Gastroesophageal sphincter (tissue), 4 donors: ENCODE measurements at places on chromosomes 1 and 21. TPM values are rescaled to one million over a fixed set of nuclear protein-coding genes. Genes with fewer than 3 reads are reported as not detected.

DNA sequence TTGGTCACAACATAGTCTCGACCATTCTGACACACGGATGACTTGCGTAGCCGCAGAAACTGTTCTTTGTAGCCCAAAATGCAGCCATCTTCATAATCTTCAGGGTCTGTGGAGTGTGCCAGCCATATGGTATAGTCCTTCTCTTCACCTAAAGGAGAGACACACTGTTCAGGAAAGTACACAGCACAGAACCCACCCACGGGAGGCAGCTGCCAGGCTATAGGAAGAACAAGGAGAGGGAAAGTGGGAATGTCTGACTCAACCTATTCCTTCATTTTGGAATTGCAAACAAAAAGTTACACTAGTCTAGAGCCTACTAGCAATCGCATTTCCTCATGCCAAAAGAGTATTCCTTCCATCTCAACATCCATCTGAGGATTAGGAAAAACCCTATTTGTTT lies 16.2 kb upstream of the MYBPHL start:
- ATAC-seq, result no peak

DNA sequence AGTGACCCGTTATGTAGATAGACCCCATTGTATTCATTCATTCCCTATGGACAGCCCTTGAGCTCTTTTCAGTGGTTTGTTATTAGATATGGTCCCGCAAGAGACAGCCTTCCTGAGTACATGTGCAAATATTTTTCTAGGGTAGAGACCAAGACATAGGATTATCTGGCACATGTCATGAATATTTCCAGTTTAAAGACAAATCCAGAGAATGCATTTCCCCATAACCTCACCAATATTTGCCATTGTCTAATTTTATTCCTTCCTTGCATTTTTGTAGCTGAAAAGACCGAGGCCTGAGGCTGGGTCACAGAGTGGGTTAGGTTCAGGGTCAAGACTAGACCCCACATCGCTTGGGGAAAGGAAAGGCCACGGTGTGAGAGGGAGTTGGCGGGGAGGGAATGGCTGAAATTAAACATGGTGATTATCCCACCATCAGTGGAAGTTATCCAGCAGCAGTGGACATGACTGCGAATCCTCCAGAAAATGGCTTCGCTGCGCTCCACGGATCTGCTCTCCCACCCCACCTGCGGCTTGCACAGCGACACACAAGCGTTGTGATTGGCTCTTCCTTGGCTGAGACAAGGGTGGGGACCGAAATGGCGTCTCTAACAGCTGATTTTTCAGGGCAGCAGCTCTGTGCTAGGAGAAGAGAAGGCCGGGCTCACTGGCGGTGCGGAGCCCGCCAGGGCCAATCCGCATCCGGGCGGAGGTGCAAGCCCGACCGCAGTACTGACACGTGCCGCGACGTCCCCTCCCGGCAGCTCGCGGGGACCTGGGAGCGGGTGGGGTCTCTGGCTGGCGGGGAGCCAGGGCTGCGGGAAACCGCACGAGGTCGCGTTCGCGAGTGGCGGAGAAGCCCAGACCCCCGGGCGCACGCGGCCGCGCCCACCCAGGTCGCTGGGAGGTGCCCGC lies 16.1 kb upstream of the STMN1 start:
- ATAC-seq, result peak; percentile 65

DNA sequence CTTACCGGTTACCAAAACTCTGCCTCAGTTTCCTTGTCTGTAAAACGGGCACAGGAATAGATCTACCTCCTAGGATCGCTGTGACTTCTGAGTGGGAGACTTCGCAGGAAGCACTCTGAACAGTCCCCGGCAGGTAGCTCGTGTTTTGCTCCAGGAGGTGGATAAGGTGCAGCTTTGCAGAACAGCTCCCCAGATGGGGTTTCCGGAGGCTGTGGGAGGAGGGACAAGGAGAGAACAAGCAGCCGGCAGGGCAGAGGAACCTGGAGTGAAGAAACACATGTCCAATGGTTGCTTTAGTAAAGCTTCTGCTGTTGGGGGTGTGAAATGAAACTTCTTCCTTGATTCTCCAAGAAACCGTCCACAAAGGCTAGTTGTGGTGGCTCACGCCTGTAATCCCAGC lies 95.5 kb upstream of the TARDBP start:
- no peak for ATAC-seq

GRCh38 chr21:44724196-44724595 lies 12.8 kb upstream of the TSPEAR start:
- ATAC-seq, result no peak

The KRTAP19-1 gene
- not detected for total RNA-seq

DNA sequence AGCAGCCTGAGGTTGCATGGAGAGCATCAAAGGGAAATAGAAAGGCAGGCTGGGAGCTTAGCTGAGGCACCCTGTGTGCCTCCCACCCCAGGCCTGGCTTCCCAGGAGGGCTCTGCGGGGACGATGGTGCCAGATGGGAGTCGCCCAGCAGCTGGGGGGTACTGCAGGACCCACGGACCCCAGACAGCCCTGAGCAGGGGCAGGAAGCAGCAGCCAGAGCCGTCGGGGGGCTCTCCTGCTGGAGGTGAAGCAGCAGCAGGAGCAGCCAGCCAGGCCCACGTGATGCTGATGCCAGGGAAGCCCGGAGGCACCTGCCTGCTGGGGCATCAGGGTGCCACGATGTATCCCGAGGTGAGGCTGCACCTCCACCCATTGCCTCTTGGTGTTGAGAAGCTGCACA lies 20.4 kb downstream of the RAP1GAP start:
- ATAC-seq, result no peak

The PROX1 gene
- total RNA-seq, result 3.2 TPM

DNA sequence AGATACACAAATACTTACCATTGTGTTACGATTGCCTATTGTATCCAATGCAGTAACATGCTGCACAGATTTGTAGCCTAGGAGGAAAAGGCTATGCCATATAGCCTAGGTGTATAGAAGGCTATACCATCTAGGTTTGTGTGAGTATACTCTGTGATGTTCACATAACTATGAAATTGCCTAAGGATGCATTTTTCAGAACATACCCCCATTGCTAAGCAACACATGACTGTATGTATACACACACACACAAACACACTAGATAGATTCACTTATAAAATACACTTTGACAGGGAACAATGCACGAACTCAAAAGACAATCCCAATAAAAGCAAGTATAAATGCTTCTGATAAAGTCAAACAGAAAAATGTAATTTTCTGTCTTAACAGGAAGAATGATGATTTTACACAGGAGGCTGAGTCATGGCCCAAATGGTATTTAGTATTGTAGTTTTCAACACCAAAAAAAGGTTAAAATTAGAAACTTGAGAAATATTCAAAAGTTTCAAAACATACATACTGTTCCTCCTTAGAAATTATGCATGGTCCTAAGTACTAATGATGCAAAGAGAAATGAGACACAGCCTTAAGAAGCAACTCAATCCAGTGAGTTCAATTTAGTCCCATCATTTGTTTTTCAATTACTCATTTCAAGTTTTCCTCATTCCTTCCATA lies 12.2 kb downstream of the FH start:
- ATAC-seq, result no peak

DNA sequence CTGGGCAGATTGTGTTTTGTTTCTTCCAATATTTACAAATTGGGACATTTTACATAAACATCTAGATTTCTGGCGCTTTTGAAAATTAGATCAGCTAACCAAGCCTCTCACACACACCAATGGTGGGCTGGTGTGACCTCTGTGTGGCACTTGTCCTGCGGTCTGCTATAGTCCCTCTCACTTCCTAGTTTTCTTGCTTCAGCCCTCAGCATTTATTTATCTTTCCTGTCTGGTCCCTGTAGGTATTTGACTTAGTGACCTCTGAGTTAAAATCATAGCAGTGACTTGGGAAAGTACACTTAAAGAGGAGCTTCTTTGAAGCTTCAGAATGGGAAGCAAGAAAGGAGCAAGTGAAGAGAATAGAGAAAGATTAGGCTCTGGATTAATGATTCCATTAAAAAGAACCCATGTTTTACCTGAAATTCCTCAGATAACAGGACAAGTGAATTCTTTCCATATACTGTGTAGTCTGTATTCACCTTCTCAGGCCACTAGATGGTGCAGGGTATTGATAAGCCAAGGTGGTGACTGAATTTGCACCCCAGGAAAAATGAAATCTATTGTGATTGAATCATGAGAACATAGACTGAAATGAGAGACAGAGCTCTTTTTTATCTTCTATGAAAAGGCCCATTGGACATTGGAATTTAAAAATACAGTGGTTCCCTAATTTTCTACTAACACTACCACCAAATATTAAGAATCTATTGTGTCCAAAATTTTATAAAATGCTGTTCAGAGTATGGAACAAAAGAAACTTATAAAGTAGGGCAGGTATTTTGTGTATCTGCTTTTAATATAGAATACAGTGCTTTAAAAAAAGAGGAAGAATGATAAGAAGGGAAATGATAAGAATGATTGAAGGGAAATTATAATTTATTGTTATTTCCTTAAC lies 7.1 kb upstream of the DIPK1A start:
- ATAC-seq, result no peak

- no peak for ATAC-seq
Observed at GRCh38 chr1:201116091-201116490, 3.9 kb upstream of the CACNA1S start.

DNA sequence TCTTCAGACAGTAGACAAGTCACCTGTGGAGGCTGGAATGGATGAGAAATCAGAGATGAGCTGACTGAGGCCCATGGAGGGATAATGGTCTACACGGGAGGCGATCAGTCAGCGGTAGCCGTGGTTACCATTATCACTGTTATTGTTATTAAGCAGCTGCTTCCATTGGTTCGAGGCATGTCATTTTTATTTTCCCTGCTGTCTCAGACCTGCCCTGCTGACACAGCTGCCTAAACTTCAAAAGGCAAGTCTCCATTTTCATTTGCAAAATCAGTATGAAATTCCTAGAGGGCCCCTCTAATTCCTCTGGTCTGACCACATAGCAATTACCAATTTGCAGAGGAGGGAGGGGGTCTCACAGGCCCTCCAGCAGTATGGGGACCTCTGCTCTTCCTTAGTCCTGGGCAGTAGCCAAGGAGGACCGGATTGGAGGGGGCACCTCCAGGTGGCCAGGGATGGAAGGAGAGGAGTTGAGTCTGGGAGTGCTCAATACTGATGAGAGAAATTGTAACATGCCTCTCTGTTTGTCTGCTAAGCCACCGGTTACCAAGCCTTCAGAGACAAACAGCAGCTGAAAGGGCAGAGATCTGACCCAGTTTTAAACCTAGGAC lies 184.2 kb downstream of the TRABD2B start:
- ATAC-seq, result no peak

The DOP1B gene
- 10.9 TPM for total RNA-seq

The FMOD gene
- total RNA-seq, result 33.3 TPM

The CYP4A11 gene
- not detected for total RNA-seq

The SOAT1 gene
- total RNA-seq, result 17.8 TPM

The VAMP4 gene
- 18.4 TPM for total RNA-seq

DNA sequence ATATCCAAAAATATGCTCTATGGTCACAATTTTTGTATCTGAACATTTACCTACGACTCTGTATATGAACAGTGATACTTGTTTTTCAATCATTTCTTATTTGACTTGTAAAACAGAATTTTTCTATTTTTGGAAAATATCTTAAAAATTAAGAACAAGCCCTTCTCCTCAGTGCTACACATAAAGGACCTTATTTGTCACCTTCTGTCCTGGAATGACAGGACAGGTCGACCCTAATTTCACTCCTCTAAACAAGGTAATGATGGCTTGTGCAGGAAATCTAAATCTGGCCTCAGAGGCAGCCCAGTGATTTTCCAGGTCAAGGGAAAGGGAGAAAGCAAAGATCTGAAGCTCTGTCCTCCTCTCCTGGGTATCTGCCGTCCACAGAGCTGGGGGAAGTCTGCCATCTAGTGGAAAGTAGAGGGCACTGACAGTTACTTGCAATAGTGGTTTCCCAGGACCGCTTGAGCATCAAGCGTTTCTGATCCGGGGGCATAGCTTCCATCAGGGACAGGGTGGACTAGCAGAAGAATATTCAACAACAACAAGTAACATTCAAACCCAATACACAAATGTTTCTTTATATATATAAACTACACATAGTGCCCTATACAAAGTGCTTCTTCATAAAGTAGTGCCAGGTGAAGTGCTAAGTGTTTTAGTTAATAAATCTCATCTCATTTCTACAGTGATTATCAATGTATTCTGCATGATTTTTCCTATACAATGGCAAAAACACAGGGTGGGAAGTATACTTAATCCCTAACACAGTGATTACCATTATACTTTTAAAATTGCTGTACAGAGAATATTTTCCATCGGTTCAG lies 74.6 kb downstream of the SLC25A24 start:
- ATAC-seq, result peak; percentile 75

DNA sequence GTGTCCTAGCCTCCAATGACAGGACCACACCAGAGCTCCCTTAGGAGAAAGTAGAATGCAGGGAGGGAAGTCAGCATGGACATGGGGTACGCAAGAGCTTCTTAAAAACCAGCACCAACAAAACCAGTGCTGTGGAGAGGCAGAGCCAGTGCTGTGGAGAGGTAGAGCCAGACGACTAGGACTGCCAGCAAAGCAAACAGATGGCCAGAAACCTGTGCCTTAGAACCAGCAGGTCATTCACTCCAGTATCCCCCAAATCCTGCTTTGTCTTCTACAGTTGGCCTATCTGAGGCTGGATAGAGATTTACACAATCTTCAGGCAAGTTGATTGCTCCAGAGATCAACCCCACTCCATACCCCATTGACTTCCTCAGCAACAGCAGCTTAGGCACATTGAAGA lies 459.9 kb upstream of the CAMK1G start:
- ATAC-seq, result no peak

The GUCA2A gene
- total RNA-seq, result not detected

GRCh38 chr1:5576673-5577065 lies 415.6 kb downstream of the NPHP4 start:
- ATAC-seq, result no peak

DNA sequence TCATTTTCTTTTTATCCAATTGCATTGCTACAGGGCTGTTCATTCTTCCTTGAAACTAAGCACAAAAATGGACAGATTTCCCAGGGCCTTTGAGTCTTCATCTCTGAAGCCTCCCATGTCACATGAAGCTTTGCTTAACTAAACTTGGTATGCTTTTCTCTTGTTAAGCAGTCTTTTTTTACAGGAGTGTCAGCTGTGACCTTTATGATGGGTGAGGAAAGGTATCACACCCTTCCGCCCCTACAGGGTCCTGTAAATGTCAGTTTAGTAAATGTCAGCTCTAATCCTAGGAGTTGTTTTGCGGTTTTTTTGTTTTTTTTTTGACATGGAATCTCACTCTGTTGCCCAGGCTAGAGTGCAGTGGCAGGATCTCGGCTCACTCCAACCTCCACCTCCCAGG lies 2.6 kb upstream of the AGTRAP start:
- no peak for ATAC-seq

GRCh38 chr1:18411820-18412641 lies 68.7 kb upstream of the KLHDC7A start:
- ATAC-seq, result no peak

DNA sequence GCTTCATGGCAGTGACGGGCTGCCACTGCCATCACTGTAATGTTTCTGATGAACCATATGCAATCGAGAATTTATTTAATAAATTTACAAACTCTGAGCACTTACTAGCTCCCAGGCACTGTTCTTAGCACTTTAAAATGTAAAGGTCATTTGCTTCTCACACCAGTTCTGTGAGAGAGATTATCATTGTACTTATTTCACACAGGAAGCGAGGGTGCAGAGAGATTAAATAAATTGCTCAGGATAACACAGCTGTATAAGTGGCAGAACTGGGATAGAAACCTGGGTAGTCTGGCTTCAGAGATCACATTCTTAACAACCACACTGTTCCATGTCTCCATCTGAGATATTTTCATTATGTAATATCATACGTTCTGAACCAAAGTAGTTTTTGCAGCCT lies 119.9 kb downstream of the MAST2 start:
- no peak for ATAC-seq
